Activated T-cell treated with anti-CD3 and anti-CD28 coated beads, Interleukin-2, amount 50 U/mL, for 48 hours (primary cell): ENCODE measurements at places on chromosomes 13 and 19.

- DNase-seq, result peak; percentile 40
Observed at GRCh38 chr13:30569901-30570576, 47.7 kb upstream of the USPL1 start.

DNA sequence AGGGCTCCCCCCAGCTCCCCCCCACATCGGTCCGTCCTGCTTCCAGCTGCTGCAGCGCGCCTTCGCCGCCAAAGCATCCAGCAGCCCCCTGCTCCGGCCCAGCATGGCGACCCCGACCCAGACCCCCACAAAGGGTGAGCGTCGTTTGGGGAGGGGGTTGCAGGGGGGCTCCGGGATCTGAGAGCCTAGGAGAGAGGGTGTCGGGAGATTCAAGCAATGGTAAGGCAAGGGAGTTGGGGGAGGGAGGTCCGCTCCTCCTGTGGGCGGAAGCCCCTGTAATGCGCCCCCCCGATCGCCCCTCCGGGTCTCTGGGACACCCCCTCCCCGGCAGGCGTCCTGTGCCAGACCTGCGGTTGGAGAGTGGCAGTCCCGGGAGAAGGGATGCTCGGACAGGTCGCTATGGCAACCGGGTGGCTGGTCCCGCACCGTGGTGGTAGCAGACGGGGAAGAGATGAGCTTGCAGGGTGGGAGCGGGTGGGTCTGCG lies at the start of gene FXYD7:
Gene FXYD7, plus strand, starts transcription at position 25 of the 485 bp plus-strand sequence. Its CDS starts 79 bp downstream, at position 104.
- no peak for DNase-seq

GRCh38 chr13:91295712-91296410 lies 51.6 kb upstream of the MIR17HG start:
- DNase-seq, result no peak

DNA sequence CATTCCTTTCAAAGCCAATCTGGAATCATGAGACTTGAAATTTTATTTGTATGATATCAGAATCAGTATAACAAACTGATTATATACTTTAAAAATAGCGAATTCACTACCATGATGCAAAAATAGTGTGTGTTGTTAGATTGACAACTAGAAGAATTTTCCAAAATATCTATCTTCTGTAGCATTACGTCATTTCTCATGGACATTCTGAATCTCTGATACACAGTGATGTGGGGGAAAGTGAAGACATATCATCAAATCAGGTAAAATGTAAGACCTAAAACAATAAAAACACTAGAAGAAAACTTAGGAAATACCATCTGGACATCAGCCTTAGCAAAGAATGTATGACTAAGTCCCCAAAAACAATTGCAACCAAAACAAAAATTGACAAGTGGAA lies 1292.0 kb upstream of the PCDH9 start:
- DNase-seq, result no peak

- DNase-seq, result no peak
Observed at GRCh38 chr13:34360702-34361101, 542.8 kb downstream of the RFC3 start.
